ENCODE measurements at places on chromosomes 12 and 14.

DNA sequence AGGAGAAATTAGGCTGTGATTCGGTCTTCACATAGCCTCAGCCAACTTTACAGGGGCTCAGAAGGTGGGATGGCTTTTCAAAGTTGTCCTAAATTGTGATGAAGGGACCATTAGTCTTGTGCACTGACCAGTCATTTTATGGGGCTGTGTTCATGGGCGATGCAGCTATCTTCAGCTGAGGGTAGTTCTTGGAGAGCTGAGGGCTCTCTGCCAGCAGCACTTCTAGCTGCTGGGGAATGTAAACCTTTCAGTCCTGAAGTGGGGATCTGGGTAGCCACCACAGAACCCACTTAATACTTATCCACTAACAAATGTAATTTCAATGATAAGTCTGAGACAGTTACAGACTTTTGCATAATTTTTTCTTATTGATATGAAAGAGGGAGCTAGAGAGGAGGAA is 270.6 kb downstream of the AEBP2 start:
- no peak for DNase-seq

GRCh38 chr14:38808734-38809455 is 294.1 kb downstream of the SEC23A start:
- no peak for DNase-seq

- no peak for DNase-seq
Observed at GRCh38 chr12:67426067-67426466, 156.9 kb downstream of the CAND1 start.

GRCh38 chr14:104461676-104462449 is 117.7 kb upstream of the C14orf180 start:
- DNase-seq = no peak

GRCh38 chr12:11875414-11875935 is 195.3 kb upstream of the BCL2L14 start:
- DNase-seq = no peak

DNA sequence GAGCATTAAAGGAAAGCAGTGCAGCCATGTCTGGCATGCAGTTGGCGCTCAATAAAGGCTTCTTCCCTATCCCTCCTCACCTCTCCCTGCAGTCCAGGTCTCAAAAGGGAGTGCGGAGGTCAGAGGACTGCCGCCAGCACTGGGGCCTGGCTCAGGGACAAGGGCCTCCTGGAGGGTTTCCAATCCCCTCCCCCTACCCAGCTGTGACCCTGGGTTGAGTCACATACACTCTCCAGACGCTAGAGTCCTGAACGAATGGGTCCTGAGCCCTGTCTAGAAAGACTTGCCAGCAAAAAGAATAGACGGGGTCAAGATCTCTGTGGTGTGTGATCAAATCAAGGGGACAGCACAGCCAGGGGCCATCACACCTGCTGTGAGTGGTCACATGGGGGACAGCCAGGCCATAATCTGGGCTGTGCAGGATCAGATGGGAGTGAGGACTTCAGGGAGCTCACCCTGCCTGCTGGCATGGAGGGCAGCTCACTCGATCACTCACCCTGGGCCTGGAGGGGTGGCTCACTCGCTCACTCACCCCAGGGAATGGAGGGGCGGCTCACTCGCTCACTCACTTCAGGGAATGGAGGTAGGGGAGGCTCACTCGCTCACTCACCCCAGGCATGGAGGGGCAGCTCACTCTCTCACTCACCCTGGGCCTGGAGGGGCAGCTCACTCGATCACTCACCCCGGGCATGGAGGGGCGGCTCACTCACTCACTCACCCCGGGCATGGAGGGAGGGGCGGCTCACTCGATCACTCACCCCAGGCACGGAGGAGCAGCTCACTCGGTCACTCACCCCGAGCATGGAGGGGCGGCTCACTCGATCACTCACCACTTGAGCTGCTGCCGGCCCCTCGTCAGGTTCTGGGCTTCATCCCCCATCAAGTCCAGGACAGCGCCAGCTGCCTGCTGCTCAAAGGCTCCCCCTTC is 12.8 kb downstream of the CFAP73 start:
- DNase-seq = no peak

DNA sequence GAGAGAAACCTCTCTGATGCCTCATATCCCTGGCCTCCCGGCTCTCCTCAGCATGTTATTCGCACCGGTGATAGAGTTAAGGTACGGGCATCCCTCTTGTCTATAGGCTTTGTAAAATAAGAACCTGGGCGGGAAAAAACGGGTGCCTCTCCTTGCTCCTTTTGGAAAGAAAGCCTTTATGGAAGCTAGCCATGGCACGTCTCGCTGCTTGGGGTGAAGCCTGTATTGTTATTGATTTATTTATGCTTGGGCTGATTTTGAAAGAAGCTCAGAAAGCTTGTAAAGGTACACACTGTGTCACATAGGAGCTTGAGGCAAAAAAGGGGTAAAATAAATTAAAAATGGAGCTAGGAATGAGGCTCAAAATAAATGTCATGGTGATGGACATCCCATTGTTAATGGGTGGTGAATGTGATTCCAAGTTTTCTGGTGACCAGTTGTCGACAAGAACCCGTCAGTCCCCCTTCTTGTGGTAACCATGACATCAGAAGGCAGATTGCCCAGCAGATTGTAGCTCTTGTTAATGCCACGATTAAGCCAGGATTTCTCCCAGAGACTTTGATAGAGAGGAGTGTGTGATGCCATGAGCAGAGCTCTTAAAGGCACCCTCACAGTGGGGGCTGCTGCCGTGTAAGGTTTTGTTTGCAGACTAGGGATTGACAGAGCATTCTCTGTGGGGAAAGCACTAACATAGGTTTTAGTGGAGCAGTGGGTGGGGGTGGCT is 50.4 kb upstream of the ASPG start:
- DNase-seq = no peak

DNA sequence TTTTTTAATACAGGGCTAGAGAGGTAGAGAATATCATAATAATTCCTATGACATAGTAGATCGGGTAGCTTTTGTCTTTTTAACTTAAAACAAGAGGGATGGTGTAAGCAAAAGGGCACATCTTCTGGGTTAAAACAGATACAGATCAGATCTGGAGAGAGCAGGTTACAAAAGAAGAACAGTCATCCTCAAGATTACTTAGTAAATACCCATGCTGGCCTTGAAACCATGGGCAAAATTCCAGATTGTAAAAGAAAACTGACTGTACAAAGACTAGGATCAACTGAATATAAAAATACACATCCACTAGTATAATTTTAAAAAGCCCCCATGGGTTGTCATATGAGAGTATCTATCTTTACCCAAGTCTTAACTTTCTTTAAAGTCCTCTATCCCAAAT is 76.7 kb downstream of the MED13L start:
- DNase-seq = no peak

GRCh38 chr12:98669751-98670150 is 24.7 kb downstream of the APAF1 start:
- DNase-seq = no peak
